ENCODE measurements at places on chromosomes 7 and 10. TPM values are rescaled to one million over a fixed set of nuclear protein-coding genes. Genes with fewer than 3 reads are reported as not detected.

GRCh38 chr10:127906548-127907377 lies at the start of gene PTPRE:
PTPRE (plus strand) TSS chr10:127907103; CDS start chr10:128040882, 133,779 bp downstream.
- peak; percentile 84 for DNase-seq

CYP2E1 gene
- polyA plus RNA-seq: 1.6 TPM

- DNase-seq: no peak
These were observed 208.4 kb upstream of the LRRTM3 start for GRCh38 chr10:66717231-66717981.

DNA sequence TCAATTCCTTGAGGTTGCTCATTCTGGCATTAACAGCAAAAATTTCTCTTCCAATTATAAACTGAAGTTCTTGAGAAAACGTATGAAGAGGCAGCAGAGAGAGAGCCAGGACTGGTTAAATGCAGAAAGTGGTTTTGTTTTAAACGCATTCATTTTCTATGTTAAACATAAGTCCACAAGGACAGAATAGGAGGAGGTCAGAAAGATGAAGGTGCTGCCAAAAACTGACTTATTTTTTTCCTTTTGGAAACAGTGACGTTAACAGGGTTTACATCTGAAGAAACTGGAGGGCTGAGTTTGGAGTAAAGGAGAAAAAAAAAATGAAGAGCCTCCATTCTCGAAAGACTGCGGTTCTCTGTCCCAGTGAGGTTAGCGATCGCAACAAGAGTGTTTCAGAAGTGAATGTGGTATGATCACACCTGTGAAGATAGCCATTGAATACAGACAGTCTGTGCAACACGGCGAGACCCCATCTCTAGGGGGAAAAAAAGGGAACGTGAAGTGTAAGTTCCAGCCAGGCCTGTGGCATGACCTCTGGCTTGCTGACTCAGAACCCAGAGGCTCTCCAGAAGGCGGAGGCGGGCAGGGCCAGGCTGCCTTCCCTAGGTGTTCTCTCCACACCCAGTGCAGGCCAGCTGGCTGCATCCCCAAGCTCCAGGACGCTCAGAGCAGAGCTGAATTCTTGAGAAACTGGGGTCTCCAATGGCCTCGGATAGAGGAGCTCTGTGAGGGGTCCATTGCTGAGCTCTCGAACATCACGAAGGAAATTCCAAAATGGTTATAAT lies 84.0 kb downstream of the CHST15 start:
- peak; percentile 95 for DNase-seq

DNA sequence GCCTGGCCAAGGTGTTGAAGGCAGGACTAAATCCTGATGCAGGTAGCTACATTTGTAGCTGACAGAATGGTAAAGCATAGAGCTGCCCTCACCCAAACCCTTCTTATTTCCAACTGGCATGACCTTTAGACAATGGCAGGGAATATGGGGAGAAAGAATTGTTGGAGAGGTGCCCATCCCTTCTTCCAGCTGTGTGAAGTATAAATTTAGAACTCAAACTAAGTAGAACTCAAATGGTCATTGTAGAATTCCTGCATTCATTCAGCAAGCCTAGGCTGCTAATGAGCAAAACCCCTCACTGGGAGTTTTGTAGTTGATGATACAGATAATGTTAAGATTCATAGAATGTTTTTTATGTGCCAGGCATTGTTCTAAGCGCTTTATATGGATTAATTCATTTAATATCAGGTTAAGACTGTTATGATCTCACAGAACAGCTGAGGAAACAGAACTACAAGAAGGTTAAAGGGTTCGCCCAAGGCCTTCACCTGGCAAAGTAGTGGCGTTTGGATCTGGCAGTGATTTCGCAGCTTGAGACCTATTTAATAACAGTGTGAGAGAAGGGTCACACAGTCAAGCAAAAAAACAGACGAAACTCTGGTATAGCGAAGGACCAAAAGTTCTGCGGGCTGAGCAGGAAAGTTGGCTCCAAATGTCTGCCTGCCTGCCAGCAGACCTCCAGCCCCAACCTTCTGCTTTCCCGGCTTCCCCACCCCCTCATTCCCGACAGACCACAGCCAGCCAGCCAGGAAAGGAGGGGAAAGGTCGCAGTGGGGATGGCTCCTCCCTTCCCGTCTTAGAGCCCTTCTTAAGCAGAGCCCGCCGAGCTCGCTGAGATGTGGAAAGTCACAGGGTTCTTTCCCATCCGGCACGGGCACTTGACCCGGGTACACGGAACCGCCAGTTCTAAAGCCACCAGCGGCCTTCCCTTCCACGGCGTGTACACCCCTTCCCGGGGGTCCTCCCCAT lies 1.6 kb upstream of the HILPDA start:
- DNase-seq: peak; percentile 97

DNA sequence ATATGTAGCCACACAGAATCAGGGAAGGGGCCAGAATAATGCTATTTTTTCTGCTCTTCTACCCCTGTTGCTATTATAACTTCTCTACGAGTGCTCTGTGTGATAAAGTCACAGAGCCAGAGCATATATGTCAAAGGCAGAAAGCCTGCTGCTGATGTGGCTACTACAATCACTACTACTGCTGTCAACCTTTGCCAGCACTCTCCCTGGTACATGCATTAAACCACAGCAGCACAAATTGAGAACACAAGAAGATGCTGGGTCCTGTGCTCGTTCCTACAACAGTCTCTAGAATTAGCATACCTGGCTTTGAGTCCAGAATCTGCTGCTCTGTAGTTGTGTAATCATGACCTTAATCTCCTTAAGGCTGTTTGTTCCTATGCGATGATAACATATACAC lies 108.6 kb downstream of the SEMA3A start:
- DNase-seq: no peak

DNA sequence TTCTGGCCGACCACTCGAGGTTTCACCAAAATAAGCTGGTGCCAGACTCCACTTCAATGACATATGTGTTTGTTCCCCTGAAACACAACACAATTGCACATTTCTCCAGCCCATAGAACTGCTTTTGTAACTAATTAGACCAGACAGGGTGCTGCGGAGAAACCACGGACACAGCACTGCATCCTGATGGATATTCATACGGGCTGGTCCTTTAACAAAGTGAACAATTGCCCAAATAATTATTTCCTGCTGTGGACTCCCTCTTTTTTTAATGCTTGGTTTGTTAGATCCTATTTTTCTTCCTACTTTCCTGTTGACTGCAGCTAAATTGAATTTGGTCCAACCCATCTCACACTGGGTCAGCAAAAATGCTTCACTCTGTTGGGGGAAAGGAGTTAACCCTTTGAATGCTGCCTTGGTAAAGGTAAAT lies 198.6 kb upstream of the BMPER start:
- peak; percentile 74 for DNase-seq

IFIT3 gene
- polyA plus RNA-seq: 9.7 TPM

NRCAM gene
- 32.6 TPM for polyA plus RNA-seq

ASZ1 gene
- not detected for polyA plus RNA-seq

- DNase-seq: peak; percentile 87
These were observed 6.9 kb upstream of the CREB3L2 start for GRCh38 chr7:138008588-138009349.

DNA sequence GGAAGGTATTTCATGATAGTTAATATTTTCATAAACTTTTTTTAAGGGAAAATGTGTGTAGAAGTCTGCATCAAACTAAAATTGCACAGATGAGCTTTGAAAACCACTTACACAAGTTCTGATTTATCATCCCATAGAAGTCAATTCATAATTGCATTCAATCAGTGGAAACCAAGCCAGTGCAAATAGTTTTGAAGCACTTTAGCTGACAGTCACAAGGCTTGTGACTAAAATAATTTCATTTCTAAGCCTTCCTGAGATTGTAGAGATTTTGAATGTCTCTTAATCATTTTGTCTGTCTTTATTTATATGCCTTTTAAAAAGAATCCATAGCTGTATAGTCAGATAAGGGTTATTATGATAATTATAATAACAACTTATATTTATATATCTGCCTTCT lies 41.4 kb downstream of the EXOC4 start:
- no peak for DNase-seq

MYPN gene
- polyA plus RNA-seq: 63.3 TPM

- DNase-seq: no peak
These were observed 541.6 kb upstream of the FZD8 start for GRCh38 chr10:36183726-36184125.

- DNase-seq: no peak
These were observed 244.6 kb upstream of the GRB10 start for GRCh38 chr7:51027106-51027934.

GRCh38 chr7:146635205-146636032 lies 518.8 kb downstream of the CNTNAP2 start:
- DNase-seq: no peak

- no peak for DNase-seq
These were observed 46.5 kb downstream of the INPP5F start for GRCh38 chr10:119772334-119772733.

- DNase-seq: no peak
These were observed 7.2 kb upstream of the CHCHD1 start for GRCh38 chr10:73774637-73775036.

SLC13A4 gene
- polyA plus RNA-seq: 0.96 TPM

PTF1A gene
- polyA plus RNA-seq: not detected

CALU gene
- polyA plus RNA-seq: 239 TPM

DNA sequence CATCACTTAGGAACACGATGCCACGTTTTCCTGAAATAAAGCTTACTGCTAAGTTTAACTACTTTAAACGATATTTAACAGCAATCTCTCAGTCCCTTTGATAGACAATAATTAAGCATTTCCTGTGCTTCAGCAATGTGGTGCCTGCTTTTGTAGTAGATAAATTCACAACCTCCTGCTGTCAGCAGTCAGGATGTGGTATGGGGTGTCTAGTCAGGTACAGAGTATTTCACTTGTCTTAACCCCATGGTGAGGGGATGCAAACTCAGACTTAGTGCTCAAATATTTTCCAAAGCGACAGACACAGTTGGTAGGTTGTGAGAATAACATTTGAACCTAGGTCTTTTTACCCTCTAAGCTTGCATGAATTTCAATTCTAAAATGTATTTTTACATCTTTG lies 526.2 kb upstream of the PFKP start:
- no peak for DNase-seq

Measured in muscle of leg (tissue), 16 donors.